Activated CD4-positive, alpha-beta T cell treated with anti-CD3 and anti-CD28 coated beads for 24 hours (primary cell): ENCODE measurements at places on chromosomes 5 and 9.
A peak's percentile ranks its signal among the peaks of the same experiment; 100 is the strongest.

DNA sequence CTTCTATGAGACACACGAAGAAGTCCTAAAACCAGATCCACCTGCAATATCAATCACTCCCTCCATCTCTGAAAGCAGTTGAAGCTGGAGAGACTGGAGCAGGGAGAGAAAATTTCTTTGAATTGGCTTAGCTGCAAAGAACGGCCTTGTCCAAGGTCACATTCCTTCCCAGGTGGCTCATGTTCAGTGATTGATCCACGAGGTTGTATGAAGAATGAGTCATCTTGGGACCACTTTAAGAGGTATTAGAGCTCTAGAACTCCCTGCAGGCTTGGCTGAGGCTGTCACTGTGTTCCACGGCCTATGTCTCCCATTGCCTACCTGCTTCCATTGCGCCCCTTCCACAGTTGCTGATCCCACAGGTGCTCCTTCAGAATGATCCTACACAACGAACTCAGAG lies 68.2 kb downstream of the HMHB1 start:
- DNase-seq: no peak

DNA sequence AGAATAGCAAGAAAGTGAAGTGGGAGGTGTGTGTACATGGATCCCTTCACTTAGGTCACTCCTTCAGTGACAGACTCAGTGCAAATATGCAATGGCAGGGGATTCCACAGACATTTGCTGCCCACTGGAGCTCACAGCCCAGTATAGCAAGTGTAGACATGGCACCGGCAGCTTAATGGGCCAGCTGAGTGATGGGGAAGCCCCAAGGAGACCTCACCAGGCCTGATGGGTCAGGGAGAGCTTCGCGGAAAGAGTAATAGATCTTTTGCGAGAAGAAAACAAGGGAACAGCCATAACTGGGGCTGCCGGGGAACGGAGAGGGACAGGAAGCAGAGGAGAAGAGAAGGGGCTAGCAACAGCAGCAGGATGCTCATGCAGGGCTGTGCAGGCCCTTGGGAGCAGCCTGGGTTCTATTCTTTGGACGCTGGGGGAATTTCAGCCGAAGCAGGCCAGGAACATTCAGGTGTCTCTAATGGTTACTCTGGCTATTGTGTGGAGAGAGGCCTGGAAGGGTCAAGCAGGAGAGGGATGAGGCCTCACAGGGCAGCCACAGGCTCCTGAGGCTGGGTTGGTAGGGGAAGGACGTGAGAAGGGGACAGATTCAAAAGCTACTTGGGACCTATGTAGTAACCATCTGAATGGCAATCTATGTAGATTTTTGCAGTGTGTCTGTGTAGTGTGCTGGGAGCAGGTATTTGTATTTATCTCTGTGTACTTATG lies 27.0 kb downstream of the TCF7 start:
- no peak for DNase-seq

DNA sequence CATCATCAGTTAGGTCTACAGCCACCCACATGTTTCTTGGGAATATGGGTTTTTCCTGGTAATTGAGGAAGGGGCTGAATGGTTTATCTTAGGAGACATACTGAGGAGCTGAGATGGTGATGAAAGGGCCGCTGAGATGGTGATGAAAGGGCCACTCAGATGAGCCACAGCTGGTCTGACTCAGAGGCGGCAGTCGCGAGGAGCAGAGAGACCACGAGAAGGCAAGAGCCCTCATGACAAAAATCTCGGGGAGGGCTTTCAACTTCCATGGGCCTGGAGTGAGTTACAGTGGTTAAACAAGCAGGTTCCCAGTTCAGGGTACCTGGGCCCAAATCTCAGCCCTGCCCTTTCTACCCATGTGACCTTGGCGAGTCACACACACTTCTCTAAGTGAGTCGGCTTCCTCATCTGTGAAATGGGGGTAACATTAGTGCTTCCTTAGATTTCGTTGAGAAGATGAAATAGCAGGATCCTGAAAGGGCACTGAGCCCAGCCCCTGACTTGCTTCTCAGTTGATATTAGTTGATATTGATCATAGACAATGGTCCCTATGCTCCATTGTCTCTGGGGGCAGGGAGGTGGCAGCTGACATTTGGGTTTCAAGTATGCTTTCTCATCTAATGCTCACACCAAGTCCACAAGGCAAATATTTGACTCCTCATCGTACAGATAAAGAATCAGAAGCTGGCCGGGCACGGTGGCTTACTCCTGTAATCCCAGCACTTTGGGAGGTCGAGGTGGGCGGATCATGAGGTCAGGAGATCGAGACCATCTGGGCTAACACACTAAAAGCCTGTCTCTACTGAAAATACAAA lies 169.5 kb downstream of the RGS3 start:
- DNase-seq: no peak

- no peak for DNase-seq
Measured at GRCh38 chr5:15643731-15644130, 143.8 kb downstream of the FBXL7 start.

- DNase-seq: no peak
Measured at GRCh38 chr5:105817914-105818313, 1852.8 kb downstream of the EFNA5 start.

- DNase-seq: no peak
Measured at GRCh38 chr5:168818558-168818957, 239.4 kb upstream of the PANK3 start.

- no peak for DNase-seq
Measured at GRCh38 chr5:5373351-5373989, 49.0 kb upstream of the ICE1 start.

GRCh38 chr5:89721931-89722330 lies 687.6 kb downstream of the CETN3 start:
- DNase-seq: no peak

GRCh38 chr5:150320044-150320613 lies 17.4 kb upstream of the ARSI start:
- DNase-seq: no peak

- DNase-seq: no peak
Measured at GRCh38 chr5:142420561-142421227, 95.9 kb upstream of the SPRY4 start.

DNA sequence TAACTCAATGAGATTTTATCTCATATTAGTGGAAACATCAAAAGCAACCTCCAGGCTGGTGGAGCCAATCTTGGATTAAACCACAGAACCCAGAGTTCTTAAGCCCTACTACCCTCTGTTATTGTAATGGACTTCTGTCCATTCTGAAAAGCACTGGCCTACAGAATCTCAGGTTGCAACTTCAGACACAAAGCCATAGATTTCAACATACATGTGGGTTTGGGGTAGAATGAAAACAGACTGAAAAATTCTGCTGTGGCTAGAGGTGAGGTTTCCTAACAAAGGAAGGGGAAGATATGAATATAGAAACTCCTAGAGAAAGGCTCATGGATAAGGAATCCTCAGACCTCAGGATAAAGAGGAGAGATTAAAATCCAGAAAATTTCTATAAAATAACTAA lies 569.8 kb upstream of the RIOK2 start:
- no peak for DNase-seq

GRCh38 chr5:61969347-61969746 lies 336.7 kb upstream of the KIF2A start:
- DNase-seq: no peak

- DNase-seq: no peak
Measured at GRCh38 chr5:131260895-131261294, 3.0 kb upstream of the CDC42SE2 start.

DNA sequence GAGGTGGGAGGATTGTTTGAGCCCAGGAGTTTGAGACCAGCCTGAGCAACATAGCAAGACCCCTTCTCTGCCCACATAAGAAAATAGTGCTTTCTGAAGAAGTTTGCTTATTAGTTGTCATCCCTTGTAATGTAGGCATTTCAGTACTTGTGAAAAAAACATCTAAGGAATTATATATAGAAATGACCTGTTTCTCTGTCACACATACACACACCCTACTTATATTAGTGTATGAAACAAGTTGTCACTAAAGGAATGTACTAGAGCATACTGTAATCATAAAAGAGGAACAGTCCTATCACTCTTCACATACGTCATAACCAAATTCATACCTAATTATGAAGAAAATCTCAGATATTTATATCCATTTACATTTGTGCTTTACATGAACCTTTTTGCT lies 122.0 kb downstream of the NIPBL start:
- no peak for DNase-seq

DNA sequence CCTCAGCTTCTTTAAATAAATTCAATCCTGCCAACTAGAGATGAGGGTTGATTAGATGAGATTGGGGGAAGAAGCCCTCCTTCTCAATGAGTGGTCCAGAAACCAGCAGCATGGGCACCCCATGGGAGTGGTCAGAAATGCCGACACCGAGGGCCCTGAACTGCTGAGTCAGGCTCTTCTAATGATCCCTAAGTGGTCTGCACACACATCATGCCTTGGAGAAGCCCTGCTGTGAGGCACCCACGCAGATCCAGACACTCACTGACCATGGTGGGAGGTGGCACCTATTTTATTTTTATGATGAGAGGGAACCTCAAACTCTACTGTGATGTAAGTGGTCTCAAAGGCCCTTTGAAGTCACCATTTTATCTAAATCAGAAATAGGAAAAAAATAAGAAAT lies 72.3 kb upstream of the BOD1 start:
- DNase-seq: no peak

- DNase-seq: no peak
Measured at GRCh38 chr5:96873449-96873848, 2.9 kb upstream of the ERAP2 start.

DNA sequence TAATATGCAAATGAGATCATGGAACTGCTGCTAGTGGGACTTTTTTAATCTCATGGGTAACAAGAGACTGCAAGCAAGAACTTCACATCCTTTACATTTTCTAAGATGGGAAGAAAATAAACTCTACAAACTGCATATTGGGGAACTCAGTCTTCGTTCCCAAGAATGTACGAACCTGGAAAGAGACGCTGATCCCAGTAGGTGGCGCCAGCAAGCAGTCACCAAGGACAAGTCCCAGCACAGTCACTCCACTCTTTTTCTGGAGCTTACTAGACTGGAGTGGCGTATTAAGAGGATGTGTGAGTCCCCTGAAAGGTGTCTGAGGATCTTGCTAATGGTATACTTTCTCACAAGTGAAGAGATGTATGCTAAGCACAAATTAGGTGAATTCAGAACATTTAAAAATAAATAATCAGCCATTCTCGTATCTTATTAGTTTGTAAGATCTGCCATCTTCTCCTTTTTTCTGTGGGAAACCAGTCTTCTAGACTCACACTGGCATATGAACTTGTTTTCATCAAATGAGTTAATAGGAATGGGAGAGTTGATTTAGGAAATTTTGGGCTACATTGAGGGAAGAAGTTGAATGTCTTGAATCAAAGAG lies 16.0 kb upstream of the PUM3 start:
- DNase-seq: peak; percentile 59

DNA sequence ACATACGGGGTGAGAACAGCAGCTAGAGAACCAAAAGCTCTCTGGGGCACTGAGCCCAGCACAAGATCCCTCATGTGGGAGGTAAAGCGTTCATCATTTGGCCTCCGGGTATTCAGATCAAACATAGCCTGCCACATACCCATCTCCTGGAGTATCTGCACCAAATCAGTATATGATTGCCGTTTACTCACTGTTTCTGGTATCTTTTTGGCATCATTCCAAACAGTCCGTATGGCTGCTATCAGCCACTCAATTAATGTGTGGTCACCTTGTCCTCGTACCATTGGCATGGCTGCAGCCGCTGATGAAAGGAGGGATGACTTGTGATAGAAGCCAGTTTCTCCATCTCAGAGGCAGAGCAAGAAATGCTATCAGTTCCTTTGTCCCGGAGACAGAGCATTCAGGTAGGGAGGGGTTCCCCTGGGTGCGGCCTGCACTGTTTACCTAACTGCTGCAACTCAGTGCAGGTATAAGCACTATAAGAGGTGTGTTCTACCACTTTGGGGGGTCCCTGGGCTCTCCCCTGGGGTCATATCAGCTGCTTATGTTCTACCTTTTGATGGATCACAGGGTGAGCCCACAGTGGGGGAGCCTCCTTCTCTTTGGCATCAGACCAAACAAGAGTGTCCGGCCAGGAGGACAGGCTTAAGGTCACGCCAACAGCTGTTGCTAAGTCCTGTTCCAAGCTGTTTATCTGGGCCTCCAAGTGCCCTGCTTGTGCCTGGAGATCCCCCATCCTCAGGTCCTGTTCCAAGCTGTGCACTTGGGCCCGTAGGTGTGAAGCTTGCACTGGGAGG lies 9.4 kb downstream of the DMAC1 start:
- DNase-seq: no peak

DNA sequence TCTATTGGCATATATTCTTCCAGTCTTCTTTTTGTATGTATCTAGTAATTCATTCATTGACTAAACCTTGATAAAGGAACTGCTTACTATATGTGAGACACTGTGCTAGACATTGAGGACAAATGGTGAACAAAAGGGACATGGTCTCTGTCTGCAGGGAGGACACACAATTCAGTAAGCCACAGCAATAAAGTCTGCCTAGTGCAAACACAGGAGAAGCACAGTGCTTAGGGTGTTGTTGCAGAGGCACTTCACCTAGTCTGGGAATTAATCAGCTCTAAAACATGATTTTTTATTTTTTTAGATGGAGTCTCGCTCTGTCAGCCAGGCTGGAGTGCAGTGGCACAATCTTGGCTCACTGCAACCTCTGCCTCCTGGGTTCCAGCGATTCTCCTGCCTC lies 6.4 kb upstream of the CCL28 start:
- DNase-seq: no peak

DNA sequence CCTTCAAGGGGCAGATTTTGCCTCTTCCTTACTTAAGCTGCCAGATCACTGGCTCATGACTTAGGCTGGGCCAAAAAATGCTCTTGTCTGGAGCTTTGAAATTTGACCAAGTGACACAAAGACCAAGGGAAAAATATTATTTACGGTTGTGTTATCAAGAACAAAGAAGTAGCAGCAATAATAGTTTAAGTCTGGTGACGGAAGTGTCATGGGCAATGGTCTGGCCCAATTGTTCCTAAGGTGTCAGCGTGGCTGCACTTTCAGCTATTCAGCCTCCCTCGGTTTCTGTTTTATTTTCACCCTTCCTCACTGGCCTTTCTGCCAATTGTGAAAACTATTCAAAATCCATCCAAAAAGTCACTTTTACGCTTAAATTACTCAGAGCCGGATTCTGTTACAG lies 185.3 kb downstream of the CDH18 start:
- DNase-seq: no peak

- no peak for DNase-seq
Measured at GRCh38 chr9:21969011-21969940, 24.9 kb downstream of the CDKN2A start.

DNA sequence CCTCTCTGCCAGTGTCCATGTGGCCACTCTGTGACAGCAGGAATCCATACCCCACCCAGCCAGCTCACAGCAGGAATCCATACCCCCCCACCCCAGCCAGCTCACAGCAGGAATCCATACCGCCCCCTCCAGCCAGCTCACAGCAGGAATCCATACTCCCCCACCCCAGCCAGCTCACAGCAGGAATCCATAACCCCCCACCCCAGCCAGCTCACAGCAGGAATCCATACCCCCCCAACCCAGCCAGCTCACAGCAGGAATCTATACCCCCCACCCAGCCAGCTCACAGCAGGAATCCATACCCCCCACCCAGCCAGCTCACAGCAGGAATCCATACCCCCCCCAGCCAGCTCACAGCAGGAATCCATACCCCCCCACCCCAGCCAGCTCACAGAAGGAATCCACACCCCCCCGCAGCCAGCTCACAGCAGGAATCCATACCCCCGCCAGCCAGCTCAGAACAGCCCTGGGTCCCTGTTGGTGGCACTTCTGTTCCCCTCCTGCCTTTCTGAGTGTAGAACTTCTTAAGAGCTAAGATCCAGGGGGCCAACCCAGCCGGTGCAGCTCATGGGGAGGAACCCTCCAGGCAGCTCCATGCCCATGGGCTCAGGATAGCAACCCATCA lies 8.4 kb upstream of the RXRA start:
- DNase-seq: no peak

GRCh38 chr5:1826235-1826980 lies 25.2 kb downstream of the NDUFS6 start:
- no peak for DNase-seq

GRCh38 chr5:62257020-62257367 lies 49.0 kb upstream of the KIF2A start:
- no peak for DNase-seq
